ENCODE measurements at places on chromosomes 13 and 19.

- DNase-seq = no peak
These were observed 367.4 kb downstream of the MTUS2 start for GRCh38 chr13:29187584-29187983.

- no peak for DNase-seq
These were observed 53.3 kb downstream of the KCNRG start for GRCh38 chr13:50068508-50068907.

DNA sequence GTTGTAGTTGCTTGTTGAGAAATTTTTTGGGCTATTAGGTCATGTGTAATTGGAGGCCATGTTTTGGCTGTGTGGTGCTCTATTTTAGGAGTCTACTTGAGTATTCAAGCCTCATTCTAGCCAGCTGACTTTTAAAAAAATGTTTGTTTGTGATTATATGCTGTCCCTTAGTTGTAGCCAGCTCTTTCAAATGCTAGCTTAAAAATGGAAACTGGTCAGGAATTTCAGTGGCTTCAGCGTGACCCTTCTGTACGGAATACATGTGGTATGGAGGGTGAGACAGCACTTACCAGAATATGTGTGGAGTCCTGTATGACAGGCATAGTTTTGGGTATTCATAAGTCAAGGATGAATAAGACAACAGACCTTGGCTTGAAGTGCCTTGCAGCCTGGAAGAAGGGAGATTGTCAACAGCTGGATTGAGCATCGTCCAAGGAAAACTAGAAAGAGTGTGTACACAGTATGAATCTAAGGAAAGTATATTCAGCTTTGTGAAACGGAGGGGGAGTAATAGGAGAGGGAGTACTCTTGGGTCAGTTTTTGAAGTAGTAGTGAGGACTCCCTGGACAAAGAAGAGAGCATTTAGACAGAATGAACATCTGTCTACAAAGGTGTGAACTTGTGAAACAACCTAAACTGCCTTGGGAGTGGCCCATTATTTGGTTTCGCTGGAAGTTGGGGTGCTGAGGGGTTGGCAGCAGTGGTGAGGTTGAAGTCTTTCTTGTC, 20.0 kb upstream of the WTIP start:
- no peak for DNase-seq

DNA sequence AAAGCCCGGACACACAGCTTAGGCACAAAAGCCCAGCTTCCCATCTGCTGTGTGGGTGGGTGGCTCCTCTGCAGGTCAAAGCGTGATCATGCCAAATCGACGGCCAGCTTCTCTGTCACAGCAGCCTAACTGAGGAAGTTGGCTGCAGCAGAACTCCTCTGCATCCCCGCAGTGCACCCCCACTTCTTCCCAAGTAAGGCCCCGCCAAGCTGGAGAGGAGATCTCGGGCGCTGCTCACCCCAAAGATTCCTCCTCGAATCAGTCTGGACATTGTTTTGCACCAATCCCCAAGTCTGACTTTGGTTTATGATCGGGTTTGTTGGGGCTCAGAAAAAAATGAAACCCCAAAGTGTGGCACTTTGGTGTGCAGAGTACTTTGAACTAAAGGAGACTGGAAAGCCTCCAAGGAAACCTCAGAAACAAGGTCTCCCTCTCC, 19.7 kb upstream of the CPB2 start:
- DNase-seq = peak; percentile 25

GRCh38 chr13:44273216-44273615, 100.4 kb upstream of the SERP2 start:
- DNase-seq = no peak

- DNase-seq = no peak
These were observed 62.3 kb downstream of the GADD45B start for GRCh38 chr19:2538096-2538757.

DNA sequence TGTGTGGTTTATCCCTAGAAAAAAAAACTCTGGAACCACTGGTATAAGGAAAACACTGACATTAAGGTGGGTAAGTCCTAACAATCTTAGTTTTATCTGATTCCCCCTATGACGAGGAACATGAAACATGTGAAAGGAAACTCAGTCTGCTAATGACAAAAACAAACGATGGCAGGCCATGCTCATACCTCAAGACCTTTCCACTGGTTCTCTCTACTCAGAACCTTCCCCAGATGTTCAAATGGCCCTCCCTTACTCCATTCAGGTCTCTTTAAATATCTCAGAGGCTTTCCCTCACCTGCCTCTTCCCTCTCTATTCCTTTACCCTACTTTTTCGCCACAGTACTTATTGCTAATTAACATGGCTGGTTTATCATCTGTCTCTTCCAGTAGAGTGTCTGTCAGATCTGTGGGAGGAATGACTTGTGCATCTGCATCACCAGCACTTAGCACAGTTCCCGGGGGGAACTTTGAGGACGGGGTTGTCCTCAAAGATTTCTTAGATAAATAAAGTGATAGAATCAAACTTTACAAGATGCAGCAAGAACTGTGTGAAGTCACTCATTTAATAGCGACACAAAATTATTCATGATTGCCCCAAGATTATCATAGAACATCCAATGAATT, 1.5 kb downstream of the TUBGCP3 start:
- no peak for DNase-seq

DNA sequence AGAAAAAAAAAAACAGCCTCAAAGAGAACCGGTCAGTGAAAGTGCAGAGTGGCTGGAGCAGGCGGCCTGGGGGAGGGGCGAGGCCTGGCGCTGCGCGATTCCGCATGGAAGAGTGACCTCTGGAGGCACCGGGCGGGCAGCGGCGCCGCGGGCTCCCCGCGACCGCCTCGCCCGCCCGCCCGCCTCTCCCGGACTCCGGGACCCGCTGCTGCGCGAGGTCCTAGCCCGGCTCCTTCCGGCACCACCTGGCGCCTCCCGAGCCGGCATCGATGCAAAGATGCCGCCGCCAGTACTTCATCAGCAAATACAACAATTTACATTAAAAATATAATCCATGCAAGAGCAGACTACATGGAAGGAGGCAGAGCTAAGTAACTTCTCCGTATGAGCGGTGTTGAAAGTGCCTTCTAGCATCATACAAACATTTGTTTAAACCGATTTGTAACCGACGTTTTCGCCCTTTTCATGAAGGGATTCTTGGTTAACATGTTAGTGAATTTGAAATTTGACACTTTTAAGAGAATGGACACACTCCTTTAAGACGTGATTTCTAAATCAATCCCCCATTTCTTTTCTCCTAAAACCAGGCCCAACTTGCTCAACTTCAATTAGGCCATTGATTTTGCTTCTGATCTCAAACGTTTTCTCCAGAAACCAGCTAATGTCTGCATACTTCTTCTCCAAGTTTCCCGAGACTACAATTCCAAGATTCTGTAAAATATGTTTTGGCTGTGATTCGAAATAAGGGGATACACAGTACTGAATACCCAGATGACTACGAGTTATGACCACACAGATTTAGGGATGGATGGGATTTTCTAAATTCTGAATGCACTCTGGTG, 2.1 kb downstream of the EFNB2 start:
- peak; percentile 23 for DNase-seq

- DNase-seq = peak; percentile 85
These were observed 67.4 kb downstream of the KCNRG start for GRCh38 chr13:50082426-50083281.
